ENCODE measurements at places on chromosomes 11 and 22.

- no peak for DNase-seq
Observed at GRCh38 chr11:58442136-58442535, at the start of gene OR5B12. OR5B12 (minus strand) TSS chr11:58442236; CDS start chr11:58440151, 2,085 bp downstream.

DNA sequence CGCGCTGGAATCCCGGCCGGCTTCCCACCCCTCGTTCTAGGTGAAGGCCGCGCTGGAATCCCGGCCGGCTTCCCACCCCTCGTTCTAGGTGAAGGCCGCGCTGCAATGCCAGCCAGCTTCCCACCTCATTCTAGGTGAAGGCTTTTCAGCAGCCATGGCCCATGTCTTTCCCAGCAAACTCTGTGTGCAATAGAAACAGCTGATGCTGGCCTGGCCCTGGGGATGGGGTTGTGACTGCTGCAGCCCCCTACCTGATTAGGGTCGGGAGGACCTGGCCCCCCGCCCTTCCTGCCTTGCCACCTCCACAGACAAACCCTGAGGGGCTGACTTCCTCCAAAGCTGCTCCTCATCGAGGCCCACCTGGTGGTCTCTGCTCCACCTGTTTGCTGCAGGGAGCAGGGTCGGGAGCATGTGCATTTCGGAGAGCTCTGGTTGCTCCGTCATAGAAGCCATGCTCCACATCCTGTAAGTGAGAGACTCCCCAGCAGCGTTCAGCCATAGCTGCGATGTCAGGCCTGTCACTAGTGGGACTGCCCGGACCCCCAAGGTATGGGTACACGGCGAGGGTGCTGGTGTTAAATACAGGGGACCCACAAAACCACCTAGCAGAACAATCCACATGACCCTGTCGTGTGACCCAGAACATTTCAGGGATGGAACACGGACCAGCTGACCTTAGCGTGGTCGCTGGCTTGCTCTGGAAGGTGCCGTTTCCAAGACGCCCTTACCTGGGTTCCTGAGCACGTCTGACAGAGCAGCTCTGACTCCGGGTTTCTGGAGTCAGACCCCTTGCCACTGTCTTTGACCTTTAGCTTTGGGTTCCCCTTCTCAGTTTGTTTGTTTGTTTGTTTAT is 3.3 kb downstream of the ZBED4 start:
- DNase-seq: no peak

GRCh38 chr11:112024178-112024772 is 933 bp upstream of the DLAT start:
- no peak for DNase-seq

DNA sequence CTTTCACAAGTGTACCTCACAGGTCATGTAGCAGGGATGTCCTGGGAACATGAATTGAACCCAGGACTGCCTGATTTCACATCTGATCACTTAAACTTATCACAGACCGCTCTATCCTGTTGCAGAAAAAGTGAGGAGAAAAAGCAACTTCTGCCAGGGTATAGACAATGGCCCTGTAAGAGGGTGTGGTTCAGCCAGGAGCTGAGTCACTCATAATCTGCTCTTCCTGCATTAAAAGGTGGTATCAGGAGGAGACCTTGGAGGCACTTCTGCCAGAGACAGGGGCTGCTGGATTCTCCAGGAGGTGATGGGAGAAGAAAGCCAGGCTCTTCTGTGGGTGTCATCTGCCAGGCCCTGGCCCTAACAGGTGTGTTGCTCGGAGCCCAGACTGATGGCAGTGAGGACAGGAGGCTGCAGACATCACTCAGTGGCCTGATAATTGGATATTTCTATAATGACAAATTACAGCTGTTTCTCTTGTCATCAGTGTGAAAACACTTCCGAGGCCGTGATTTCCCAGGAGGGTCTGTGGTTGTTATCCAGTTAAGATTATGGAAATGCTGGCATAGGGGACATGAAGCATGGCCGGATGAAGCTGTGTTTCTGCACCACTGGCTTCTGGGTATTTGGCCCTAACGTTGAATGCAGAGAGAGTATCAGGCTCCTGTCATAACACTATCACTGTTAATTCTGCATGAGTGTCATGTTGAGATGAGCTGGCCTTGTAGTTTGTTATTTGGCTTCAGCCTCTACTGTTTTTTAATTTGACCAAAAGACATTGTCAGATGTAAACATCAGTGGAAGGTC is 125.1 kb upstream of the ZBED5 start:
- DNase-seq: no peak

GRCh38 chr11:121550247-121551030 is 97.7 kb upstream of the SORL1-AS1 start:
- no peak for DNase-seq

DNA sequence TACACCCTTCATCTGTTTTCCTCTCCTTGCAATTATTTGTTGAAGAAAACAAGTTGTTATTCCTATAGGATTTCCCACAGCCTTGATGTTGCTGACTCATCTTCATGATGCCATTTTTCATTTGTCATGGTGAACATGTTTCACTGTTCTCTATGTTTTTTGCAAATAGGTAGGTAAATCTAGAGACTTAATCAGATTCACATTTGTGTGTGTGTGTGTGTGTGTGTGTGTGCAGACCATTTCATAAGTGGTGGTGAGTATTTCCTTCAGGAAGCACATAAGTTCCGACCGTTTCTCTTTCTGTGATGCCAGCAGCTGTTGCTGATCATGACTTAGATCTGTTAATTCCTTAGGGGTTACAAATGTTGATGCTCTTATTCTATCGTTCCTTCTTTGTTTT is 80.3 kb upstream of the IZUMO1R start:
- no peak for DNase-seq

DNA sequence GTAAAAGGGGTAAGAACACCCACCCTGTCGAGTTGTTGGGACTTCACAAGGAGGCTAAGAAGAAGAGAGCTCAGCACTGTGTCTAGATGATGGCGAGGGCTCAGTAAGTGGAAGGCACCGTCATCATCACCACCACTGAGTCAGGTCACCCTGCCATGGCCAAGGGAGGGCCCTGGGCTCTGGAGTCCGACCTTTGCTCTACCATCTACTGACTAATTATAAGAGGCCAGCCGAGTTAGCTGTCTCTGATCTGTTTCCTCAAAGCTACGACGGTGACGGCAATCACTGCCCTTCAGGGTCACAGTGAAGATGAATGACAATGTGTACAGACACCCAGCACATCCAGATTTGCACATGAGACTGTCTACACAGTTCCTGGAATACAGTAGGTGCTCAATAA is 29.3 kb downstream of the KIAA0930 start:
- no peak for DNase-seq
